ENCODE measurements at places on chromosomes 16 and 17. TPM values are rescaled to one million over a fixed set of nuclear protein-coding genes. Genes with fewer than 3 reads are reported as not detected.

NEUROD2 gene
- not detected for polyA plus RNA-seq

SPAG7 gene
- 101 TPM for polyA plus RNA-seq

PITPNM3 gene
- polyA plus RNA-seq, result 2.2 TPM

SP6 gene
- polyA plus RNA-seq, result 2.0 TPM

WSCD1 gene
- polyA plus RNA-seq, result 0.96 TPM

Measured in A549 (cell line).